ENCODE measurements at places on chromosomes 12 and 14.

GRCh38 chr14:95255487-95255886 is 64.2 kb downstream of the CLMN start:
- DNase-seq, result no peak

DNA sequence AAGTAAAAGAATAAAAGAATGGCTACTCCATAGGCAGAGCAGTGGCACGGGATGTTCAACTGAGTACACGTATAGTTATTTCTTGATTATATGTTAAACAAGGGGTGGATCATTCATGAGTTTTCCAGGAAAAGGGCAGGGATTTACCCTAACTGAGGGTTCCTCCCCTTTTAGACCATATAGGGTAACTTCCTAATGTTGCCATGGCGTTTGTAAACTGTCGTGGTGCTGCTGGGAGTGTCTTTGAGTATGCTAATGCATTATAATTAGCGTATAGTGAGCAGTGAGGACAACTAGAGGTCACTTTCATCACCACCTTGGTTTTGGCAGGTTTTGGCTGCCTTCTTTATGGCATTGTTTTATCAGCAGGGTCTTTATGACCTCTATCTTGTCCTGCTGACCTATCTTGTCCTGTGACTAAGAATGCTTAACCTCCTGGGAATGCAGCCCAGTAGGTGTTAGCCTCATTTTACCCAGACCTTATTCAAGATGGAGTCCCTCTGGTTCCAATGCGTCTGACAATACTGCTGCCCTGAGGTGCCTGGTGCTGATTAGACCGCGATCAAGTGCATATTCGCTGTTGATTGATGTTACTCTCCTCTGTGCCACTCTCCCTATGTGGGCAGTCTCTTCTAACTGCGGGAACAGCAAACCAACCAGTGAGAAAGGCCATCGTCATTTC is 67.6 kb upstream of the AMN1 start:
- no peak for DNase-seq

DNA sequence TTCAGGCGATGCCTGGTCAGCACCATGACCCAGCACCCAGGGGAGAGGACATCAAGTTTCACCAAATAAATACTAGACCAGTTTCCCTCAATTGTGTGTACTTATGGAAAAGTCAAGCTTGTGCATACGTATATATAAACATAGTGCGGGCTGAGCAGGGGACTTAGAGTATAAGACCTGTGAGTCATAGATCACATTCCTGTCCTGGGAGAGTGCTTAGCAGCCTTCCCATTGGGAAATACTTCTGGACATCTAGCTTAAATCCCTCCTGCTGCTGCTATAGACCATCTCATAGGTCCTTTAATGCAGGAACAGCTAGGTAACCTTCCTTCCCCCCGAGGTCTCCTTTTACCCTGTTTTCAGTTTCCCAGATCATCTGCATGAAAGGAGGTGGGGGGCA is 51.9 kb downstream of the PRMT8 start:
- DNase-seq, result no peak

DNA sequence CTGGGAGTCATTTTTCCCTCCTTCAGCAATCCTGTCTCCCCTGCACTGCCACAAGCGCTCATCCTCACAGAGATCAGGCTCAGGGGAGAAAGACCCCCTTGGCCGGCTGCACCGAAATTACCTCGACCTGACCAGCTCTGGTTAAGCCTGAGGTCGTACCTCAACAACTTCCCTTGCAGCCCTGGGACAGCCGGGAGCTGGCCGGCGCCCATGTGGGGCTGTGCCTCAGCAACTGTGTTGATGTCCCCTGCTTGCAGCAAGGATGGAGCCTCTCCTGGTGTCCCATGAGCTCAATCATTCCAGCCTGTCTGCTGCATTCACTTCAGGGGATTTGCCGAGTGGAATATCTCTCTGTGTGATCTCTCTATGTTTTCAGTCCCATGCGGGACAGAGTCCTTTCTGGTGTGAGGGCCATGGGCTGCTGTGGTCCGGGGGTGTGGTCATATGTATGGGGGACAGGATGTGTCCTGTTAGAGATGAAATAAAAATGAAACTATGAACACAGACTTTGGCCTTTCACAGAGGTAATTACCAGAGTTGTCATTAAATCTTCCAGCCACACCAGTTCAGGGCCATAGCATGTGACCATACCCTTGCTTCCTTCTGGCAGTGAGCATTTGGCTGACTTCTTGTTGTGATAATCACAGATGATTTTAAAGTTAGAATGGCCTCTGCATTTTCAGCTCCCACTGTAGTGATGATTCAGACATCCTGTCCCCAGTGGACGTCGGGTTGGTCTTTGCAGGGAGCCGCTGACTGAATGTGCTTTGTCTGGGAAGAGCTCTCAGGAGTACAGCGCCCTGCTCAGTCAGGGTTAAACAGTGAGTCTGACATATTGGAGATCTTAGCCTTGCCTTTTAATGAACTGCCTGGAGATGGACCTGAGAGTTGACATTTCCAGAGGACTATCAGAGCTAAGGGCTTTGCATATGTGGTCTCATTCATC is 405.9 kb downstream of the AACS start:
- DNase-seq, result no peak

DNA sequence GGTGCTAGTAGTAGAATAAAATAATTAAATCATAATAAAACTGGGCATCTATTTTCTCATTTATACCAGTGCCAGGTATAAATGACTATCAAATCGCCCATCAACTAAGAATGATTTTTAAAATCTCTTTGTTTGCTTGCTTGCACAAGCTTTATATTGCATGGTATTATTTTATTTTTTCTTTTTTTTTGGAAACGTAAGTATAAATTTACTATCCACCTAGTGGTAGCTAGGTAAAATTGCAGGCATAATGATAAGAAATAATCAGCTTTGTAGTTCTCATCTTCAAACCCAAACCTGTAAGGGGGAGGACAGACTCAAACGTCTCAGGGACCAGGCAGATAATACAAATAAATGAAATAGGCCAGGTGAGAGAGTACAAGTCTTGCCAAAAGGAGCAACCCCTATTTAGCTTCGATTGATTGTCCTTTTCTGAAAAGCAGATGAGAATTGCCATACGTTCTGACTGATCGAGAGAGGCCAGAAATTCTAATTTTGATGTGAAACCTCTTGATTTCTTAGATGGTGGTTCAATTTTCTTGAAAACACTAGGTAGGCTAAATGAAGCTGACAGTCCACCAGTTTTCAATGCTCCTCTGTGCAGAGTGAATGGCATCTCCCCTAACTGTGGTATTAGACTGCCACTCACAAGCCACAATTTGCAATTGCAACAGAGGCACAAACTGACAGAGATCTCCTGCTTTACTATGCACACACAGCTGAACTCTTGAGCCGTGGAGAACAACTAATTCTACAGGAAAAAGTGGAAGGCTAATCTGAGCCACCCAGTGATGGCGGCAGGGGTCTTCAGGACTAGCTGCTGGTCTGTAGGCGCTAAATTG is 189.3 kb downstream of the DACT1 start:
- no peak for DNase-seq

DNA sequence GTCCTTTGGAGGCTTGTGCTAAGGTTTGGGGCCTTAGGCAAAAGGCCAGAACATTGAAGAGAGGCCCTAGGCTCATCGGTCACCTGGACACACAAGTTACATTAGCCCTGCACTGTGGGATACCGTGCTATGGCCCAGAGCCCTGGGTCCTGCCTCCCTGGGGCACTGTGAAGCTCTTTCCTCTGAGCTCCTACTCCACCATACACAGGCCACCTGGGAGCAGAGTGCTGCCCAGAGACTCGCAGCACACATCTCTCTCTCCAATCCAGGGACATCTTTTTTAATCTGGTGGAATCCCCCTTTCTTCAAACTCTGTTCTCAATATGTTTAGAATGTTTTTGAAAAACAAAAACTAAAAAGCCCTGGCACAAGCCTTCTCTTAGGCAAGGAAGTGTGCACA is 314.2 kb upstream of the RGS6 start:
- DNase-seq, result no peak

GRCh38 chr12:23847857-23848256 is 101.6 kb downstream of the SOX5 start:
- DNase-seq, result no peak

- DNase-seq, result peak; percentile 4
Observed at GRCh38 chr14:47269756-47270492, 405.5 kb downstream of the MDGA2 start.

DNA sequence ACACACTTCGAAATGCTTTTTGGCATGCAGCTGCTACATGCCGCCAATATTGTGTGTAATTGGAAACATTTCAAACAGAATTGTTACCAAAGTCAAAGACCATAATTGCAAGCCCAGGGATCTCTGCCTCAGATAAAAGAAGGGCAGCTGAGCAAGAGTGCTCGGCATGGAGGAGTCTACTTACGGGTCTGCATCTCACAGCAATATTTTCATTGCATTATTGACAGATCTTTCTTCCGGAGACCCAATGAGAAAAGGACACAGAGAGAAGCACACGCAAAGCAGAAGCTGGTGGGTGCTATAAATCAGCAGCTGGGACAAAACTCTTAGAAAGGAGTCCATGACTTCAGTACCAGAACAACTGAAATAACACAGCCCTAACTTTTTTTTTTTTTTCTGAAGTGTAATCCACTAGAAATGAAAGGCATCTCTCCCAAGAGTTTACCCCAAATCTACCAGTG is 4.9 kb downstream of the PRICKLE1 start:
- no peak for DNase-seq

- DNase-seq, result no peak
Observed at GRCh38 chr14:45065956-45066355, 18.0 kb upstream of the PRPF39 start.

- no peak for DNase-seq
Observed at GRCh38 chr12:3416159-3416558, 74.8 kb upstream of the PRMT8 start.

- DNase-seq, result no peak
Observed at GRCh38 chr12:59763835-59764234, 168.0 kb downstream of the SLC16A7 start.

DNA sequence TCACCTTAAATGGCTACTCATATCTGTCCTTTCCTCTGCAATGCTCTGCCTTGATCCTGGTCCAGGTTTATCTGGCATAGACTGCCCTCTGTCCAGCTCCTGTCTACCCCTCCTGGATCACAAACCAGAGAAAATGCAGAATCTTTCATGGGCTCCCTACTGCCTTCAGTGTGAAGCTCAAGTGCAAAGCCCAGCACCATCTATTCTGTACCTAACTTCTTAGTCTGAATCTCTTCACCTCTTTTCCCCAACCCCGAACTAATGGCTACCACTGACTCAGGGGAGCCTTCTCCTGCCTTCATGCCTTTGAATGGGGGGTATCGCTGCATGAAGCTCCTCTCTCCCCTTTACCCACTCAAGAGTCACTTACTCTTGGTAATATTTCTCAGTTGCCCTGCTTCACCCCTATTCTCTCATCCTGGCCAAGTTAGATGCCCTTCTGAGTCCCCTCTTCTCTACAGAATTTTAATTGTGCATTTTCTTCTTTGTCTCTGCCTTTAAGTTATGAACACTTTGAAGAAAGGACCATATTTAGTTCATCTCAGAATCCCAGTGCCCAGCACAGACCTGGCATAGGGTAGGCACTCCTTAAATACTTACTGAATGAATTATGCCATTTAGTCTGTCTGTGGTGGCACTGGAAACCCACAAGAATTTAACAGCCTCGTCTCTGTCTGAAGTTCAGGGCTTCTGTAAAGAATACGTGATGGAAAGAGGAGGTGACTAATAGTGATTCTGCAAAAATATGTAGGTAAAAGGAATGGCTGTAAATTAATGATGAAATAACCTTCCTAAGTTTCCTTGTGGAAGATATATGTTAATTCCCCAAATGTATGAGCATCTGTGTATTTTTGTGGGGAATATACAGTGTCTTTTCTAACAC is 191.3 kb upstream of the AMIGO2 start:
- DNase-seq, result peak; percentile 66

- DNase-seq, result peak; percentile 76
Observed at GRCh38 chr14:74501135-74501614, 7.6 kb downstream of the ISCA2 start.

GRCh38 chr12:29012673-29013072 is 136.4 kb upstream of the FAR2 start:
- no peak for DNase-seq

GRCh38 chr12:58443273-58443980 is 476.9 kb downstream of the LRIG3 start:
- no peak for DNase-seq

GRCh38 chr12:83664650-83665049 is 977.9 kb downstream of the TMTC2 start:
- DNase-seq, result no peak

- no peak for DNase-seq
Observed at GRCh38 chr14:56073799-56074198, 44.4 kb upstream of the PELI2 start.

GRCh38 chr14:67978749-67979148 is 159.2 kb downstream of the RAD51B start:
- no peak for DNase-seq

- DNase-seq, result no peak
Observed at GRCh38 chr14:22073801-22074200, 400.2 kb upstream of the OR4E1 start.

DNA sequence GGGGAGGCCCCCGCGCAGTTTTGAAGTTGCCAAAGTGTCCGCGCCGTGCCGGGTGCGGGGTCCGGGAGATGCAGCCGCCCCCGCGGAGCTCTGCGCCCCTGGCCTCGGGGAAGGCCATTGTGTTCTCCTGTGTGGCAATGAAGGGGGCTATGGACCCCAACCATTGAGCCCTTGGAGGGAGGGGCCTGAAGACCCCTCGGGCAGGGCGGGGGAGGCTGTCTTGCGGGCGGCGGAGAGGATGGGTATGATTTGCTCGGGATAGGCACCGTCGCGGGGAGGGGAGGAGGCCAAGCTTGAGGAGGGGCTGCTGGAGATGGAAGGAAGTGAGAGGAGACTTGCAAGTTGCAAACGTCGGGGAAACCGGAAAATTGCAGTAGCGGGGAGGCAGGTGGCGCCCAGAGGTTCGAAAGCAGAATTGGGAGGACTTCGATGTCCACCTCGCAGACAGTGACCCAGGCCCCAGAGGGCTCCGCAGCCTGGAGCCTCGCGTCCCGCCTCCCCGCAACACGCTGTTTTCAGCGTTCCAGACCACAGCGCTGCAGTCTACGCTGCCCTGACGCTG is 25.4 kb downstream of the BCL11B start:
- DNase-seq, result no peak

DNA sequence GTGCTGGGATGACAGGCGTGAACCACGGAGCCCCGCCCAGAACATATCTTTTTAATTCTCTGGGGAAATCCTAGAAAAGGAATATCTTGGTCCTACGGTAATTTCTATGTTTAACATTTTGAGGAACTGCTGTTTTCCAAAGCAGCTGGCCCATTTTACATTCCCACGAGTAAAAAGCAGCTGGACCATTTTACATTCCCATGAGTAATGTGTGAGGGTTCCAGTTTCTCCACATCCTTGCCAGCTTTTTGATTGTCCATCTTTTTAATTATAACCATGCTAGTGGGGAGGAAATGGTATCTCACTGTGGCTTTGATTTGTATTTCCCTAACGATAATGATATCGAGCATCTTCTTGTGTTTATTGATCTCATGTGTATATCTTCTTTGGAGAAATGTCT is 4.4 kb upstream of the P2RX4 start:
- DNase-seq, result no peak
